ENCODE measurements at places on chromosomes 5 and 9.

GRCh38 chr9:122800066-122801060 is at the start of gene OR1K1:
OR1K1 (plus strand) TSS chr9:122800123; CDS start chr9:122800123, 0 bp downstream.
- no peaks in the 10 kb centered on the region for H3K36me3 ChIP-seq
- H3K4me3 ChIP-seq = no peak within 1 kb of the TSS
- H3K4me1 ChIP-seq = no peaks in the 10 kb centered on the region
- no peak for DNase-seq

- H3K27ac ChIP-seq = no peak overlapping the region
- H3K36me3 ChIP-seq = no peaks in the 10 kb centered on the region
- no peaks in the 10 kb centered on the region for H3K27me3 ChIP-seq
- DNase-seq = no peak
Observed at GRCh38 chr5:143933451-143933850, 121.5 kb downstream of the HMHB1 start.

GRCh38 chr5:147340941-147341340 is 106.1 kb downstream of the STK32A start:
- no peaks in the 10 kb centered on the region for H3K27me3 ChIP-seq
- H3K36me3 ChIP-seq = no peaks in the 10 kb centered on the region
- no peak overlapping the region for H3K4me3 ChIP-seq
- no peaks in the 10 kb centered on the region for H3K4me1 ChIP-seq

DNA sequence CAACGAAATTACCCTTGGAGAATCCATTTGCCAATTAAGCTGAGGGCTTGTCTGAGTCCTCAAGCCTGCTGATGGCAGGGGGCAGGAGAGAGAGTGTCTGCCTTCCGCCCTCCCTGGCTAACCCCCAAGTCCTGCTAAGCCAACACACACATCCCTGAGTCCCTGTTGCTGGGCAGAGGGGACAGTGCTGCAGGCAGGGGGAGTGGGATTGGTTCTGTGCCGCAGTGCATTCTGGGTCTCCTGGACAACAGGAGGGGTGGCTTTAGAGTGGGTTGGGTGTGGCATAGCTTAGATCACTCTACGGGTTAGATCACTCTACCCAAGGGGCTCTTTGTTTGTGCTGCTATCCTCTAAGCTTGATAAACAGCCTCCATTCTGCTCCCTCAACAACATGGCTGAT is 427.7 kb downstream of the CDK5RAP2 start:
- H3K4me1 ChIP-seq = no peaks in the 10 kb centered on the region
- no peak overlapping the region for H3K27ac ChIP-seq
- H3K27me3 ChIP-seq = no peaks in the 10 kb centered on the region

DNA sequence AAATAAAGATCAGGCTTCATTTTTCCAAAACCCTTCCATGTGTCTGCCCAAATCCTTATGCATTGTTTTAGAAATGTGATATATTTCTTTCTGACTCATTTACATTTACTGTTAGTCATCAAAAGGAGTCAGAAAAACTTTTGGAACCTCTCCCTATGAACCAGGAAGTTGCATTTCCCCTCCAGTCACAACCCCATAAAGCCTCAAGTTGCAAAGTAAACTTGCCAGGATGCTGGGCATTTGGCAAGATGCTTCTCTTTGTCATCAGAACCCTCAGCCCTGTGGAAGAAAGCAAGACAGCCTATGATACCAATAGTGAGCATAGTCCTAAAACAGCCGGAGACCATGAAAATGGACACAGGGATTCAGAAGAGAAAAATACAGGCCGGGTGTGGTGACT is 84.2 kb downstream of the MUSK start:
- DNase-seq = no peak
- no peaks in the 10 kb centered on the region for H3K27me3 ChIP-seq
- no peak overlapping the region for H3K27ac ChIP-seq
- no peaks in the 10 kb centered on the region for H3K36me3 ChIP-seq
- H3K4me1 ChIP-seq = no peaks in the 10 kb centered on the region
- no peak overlapping the region for H3K4me3 ChIP-seq

- H3K4me1 ChIP-seq = peaks cover 4% of the 10 kb centered on the region
- DNase-seq = no peak
- no peaks in the 10 kb centered on the region for H3K27me3 ChIP-seq
- no peak overlapping the region for H3K4me3 ChIP-seq
- no peaks in the 10 kb centered on the region for H3K36me3 ChIP-seq
- no peak overlapping the region for H3K27ac ChIP-seq
Observed at GRCh38 chr9:113654605-113655428, 191.3 kb downstream of the RGS3 start.

DNA sequence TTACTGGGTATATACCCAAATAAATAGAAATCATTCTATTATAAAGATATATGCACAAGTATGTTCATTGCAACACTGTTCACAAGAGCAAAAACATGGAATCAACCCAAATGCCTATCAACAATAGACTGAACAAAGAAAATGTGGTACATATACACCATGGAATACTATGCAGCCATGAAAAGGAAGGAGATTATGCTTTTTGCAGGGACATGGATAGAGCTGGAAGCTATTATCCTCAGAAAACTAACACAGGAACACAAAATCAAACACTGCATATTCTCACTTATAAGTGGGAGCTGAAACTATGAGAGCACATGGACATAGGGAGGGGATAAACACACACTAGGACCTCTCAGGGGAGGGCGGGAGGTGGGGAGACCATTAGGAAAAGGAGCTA is 298.4 kb upstream of the CDH9 start:
- DNase-seq = no peak
- no peak overlapping the region for H3K27ac ChIP-seq
- no peak overlapping the region for H3K4me3 ChIP-seq

DNA sequence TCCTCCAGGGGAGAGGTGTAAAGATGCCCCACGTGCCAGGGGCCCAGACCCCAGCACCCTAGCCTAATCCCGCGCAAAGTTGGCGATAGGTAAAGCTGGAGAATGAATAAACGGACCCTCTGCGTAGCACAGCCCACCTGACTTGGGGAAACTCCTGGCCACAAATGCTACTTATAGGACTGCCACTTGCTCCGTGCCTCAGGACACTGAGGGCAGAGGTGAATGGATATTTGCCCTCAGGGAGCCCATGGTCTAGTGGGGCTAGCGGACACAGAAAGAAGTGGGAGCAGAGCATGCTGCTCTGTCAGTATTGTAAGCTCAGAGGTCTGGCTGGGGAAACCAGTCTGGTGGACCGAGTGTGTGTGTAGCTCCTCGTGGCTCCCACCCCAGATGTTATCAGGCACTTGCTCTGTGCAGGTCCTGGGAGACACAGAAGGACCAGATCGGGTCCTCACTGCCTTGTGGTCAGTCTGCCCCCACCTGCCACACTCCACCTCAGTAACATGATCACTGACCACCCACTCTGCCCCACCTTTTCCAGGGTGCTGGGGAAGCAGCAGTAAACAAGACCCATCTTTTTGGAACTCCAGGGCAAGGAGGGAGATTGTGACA is 841 bp downstream of the GRK6 start:
- H3K27ac ChIP-seq = peak overlapping the region; percentile 87
- H3K4me1 ChIP-seq = peaks cover 64% of the 10 kb centered on the region
- peak overlapping the region; percentile 94 for H3K4me3 ChIP-seq
- no peaks in the 10 kb centered on the region for H3K27me3 ChIP-seq

- no peaks in the 10 kb centered on the region for H3K27me3 ChIP-seq
- H3K36me3 ChIP-seq = no peaks in the 10 kb centered on the region
- no peak overlapping the region for H3K27ac ChIP-seq
- H3K4me3 ChIP-seq = no peak overlapping the region
- H3K4me1 ChIP-seq = no peaks in the 10 kb centered on the region
- no peak for DNase-seq
Observed at GRCh38 chr5:98641671-98642070, 131.8 kb upstream of the RGMB start.

DNA sequence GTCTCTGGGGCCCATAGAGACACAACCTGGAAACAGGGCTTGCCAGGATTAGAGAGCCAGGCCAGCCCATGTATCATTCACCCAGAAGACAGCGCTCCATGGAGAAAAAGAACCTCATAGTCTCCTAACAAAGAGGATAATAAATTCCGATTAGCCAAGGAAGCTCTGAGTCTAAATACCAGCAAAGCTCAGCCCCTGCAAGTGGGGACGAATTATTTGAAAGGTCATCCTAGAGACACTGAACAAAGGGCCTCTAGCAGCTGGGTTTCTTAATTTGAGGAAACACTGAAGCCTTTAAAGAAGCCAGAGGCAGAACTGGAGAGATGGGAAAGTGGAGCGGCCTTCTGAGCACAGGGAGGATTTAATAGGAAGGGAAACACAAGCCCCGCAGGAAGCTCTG is 287.1 kb upstream of the ZNF462 start:
- H3K27me3 ChIP-seq = no peaks in the 10 kb centered on the region
- H3K4me1 ChIP-seq = no peaks in the 10 kb centered on the region
- no peak overlapping the region for H3K4me3 ChIP-seq
- DNase-seq = no peak

DNA sequence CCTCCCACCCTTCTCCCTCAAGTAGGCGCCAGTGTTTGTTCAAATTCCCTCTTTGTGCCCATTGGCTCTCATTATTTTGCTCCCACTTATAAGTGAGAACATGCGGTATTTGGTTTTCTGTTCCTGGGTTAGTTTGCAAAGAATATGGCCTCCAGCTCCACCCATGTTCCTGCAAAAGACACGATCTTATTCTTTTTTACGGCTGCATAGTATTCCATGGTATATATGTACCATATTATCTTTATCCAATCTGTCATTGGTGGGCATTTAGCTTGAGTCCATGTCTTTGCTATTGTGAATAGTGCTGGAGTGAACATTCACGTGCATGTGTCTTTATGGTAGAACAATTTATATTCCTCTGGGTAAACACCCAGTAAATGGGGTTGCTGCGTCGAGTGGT is 63.0 kb upstream of the OTULINL start:
- no peaks in the 10 kb centered on the region for H3K36me3 ChIP-seq
- no peak overlapping the region for H3K27ac ChIP-seq
- H3K4me1 ChIP-seq = no peaks in the 10 kb centered on the region
- H3K4me3 ChIP-seq = no peak overlapping the region
- H3K27me3 ChIP-seq = no peaks in the 10 kb centered on the region
- DNase-seq = no peak

DNA sequence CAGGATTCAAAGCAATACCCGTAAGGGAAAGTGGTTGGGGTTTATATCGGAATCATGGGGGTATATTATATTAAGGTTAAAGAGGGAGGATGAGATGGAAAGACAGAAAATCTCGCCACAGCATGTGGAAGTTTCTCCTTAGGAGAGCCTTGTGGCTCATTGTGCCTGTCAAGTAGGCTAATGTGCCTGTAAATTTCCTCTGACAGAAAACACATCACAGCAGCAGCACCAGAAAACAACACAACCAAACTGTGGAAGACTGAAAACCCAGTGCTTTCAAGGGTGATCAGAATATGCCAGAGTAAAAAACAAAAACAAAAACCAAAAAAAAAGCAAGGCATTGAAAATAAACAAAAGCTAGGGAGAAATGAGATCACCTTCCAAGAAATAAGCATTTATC is 11.3 kb upstream of the MAN2A1 start:
- H3K36me3 ChIP-seq = no peaks in the 10 kb centered on the region
- H3K27me3 ChIP-seq = no peaks in the 10 kb centered on the region
- H3K27ac ChIP-seq = no peak overlapping the region
- no peak for DNase-seq
- no peak overlapping the region for H3K4me3 ChIP-seq

GRCh38 chr5:82097-82496 is 9.9 kb upstream of the PLEKHG4B start:
- H3K4me3 ChIP-seq = no peak overlapping the region
- DNase-seq = no peak
- H3K4me1 ChIP-seq = no peaks in the 10 kb centered on the region
- peaks cover 7% of the 10 kb centered on the region for H3K27me3 ChIP-seq

- no peak for DNase-seq
- H3K27ac ChIP-seq = no peak overlapping the region
- peaks cover 3% of the 10 kb centered on the region for H3K27me3 ChIP-seq
- H3K4me3 ChIP-seq = no peak overlapping the region
- H3K36me3 ChIP-seq = no peaks in the 10 kb centered on the region
- H3K4me1 ChIP-seq = no peaks in the 10 kb centered on the region
Observed at GRCh38 chr9:122334916-122335315, 35.9 kb upstream of the PTGS1 start.

DNA sequence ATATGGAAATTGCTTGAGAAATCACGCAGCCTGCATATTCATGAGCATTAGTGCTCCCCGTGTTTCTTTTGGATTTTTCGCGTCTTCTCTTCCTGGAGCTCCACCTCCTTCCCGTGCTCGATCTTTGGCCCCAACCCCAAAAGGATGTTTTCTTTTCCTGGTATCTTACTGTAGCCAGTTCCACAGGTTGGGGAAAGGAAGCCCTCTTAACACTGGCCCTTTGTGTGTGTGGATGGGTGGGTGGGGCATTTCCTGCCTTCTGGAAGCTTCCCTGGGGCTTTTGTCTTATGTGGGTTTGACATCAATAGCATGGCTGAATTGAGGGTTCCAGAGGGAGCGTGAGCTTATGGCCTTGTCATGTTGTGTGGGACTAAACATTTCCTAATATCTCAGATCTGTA is 21.9 kb downstream of the STXBP1 start:
- no peak overlapping the region for H3K4me3 ChIP-seq
- DNase-seq = no peak
- no peak overlapping the region for H3K27ac ChIP-seq

DNA sequence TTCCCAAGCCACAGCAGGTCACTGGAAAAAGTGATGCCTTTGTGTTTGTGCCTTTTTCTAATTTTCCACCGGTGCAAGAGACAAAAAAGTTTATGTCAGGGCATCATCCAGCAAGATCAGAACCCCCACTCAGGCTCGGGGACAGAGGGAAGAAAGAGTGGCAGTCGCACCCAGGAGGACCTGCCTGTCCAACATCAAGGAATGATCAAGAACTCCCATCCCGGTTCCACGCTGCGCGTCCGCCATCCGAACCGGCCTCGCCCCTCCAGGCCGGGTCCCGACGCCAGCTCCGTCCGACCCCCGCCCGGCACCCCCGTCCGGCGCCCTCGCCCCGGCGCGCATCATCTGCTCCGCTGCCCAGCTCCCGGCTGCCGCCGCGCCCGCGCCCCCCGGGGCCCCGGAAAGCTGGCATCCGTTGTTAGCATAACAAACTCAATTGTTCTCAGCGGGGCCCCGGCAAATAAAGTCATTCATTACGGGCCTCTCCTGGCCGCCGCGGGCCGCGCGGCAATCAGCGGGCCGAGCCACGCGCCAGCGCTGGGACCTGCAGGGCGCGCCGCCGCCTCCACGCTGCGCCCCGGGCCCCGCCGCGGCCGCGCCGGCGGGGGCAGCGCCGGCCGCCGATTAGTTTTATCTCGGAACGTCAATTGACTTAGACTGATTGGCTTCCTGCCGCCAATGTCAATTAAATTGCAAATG is 48.1 kb downstream of the PAX5 start:
- H3K4me3 ChIP-seq = no peak overlapping the region
- H3K27ac ChIP-seq = no peak overlapping the region
- no peaks in the 10 kb centered on the region for H3K4me1 ChIP-seq
- no peaks in the 10 kb centered on the region for H3K36me3 ChIP-seq
- DNase-seq = no peak
- H3K27me3 ChIP-seq = peaks cover 3% of the 10 kb centered on the region

DNA sequence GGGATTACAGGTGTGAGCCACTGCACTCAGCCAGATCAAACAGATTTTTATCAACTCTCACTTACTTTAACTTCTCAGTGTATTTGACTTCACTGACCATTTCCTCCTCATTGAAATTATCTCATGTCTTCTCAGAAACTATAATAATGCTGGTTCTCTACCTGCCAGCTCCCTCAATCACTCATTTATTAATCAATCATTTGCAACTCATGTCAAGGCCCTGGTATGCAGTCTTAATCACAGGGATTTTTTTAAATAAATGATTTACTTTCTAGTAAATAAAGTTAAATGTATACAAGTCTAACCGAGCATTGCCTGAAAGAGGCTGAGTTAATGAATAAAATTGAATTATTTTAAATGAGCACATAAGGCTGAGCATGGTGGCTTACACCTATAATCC is 63.3 kb downstream of the PLPP1 start:
- no peak overlapping the region for H3K4me3 ChIP-seq
- H3K27me3 ChIP-seq = no peaks in the 10 kb centered on the region
- H3K4me1 ChIP-seq = no peaks in the 10 kb centered on the region
- H3K27ac ChIP-seq = no peak overlapping the region
- H3K36me3 ChIP-seq = peaks cover 11% of the 10 kb centered on the region
- DNase-seq = no peak

All from DND-41 (cell line).